ENCODE measurements at places on chromosomes 12 and 14.

- DNase-seq, result peak; percentile 23
These were observed 1176.7 kb upstream of the SEL1L start for GRCh38 chr14:82710267-82710841.

- no peak for DNase-seq
These were observed 36.3 kb downstream of the DTX1 start for GRCh38 chr12:113092607-113093408.

- DNase-seq, result peak; percentile 84
These were observed 60.7 kb downstream of the PLEKHG3 start for GRCh38 chr14:64764641-64765520.

DNA sequence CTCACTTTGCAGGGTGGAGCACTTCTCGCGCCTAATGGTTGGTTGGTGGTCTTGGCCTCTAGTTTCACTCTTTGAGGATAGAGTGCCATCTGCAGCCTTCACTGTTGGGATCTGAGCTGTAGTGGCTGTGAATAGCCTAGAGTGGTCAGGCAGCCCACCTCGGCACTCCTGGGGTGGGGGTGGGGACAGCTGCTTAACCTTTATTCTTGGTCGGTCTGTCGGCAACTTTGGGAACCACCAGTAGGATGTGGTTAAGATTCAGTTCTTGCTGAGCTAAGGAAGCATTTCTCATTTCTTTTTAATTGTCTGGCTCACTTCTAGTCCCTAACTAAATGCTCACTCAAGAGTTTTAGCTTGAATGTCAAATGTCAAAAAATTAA lies 21.1 kb downstream of the TMBIM6 start:
- DNase-seq, result no peak

- DNase-seq, result no peak
These were observed 24.9 kb downstream of the DEGS2 start for GRCh38 chr14:100134586-100134985.

GRCh38 chr14:55772486-55772885 lies 192.5 kb downstream of the KTN1 start:
- no peak for DNase-seq

- DNase-seq, result no peak
These were observed 265.9 kb upstream of the PRICKLE1 start for GRCh38 chr12:42855362-42855950.

GRCh38 chr14:54631016-54631415 lies 64.1 kb downstream of the SAMD4A start:
- DNase-seq, result no peak
